Right renal pelvis (tissue), 4 donors: ENCODE measurements at places on chromosomes 2 and 18.

- DNase-seq = no peak
Observed at GRCh38 chr2:64750001-64750816, 96.5 kb upstream of the SERTAD2 start.

DNA sequence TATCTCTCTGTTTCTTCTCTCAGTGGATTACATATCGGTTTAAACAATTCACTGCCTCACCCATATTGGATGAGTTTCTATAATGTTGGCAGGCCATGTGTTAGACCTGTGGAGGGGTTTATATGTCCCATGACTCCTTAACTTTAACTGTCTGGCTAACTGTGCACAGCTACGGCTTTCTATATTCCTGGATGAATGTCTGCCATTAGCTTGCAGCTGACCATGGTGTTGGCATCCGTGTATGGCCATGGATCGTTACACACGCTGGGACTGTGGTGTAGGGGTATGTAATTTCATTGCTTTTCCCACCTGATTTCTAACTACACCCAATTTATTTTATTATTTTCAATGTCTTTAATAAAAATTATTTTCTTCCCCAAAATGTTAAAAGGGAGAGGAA is 3.3 kb upstream of the TANC1 start:
- DNase-seq = no peak

DNA sequence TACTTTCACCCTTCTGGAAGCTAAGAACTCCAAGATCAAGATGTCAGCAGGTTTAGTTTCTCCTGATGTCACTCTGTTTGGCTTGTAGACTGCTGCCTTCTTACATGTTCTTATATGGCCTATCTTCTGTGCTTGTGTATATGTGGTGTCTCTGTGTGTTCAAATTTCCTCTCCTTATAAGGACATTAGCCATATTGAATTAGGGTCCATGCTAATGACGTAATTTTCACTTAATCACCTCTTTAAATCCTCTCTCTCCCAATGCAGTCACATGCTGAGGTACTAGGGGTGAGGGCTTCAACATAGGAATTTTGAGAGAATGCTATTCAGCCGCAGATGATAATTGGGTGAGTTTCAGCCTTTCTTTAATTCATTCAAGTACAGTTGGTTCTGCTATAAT is 458.3 kb upstream of the SYT4 start:
- no peak for DNase-seq

DNA sequence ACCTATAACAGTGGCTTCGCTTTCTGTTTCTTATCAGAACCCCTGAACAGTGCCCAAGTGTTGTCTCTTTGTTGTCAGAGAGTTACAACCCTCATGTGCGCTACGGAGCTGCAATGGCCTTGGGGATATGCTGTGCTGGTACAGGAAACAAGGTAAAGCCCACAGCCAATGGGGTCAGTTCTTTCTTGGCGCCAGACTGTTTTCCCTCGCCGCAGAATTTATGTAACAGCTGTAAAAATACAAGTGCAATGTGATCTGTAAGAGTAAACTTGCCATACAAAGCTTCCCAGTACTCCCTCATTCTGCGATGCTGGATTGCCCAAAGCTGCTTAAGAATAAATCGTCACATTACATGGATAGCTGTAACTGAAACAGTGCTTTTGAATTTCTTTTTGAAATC is 13.9 kb upstream of the HTR2B start:
- no peak for DNase-seq

- DNase-seq = no peak
Observed at GRCh38 chr18:9434122-9434701, 41.1 kb upstream of the RALBP1 start.

GRCh38 chr2:98009887-98010760 is 14.4 kb upstream of the TMEM131 start:
- no peak for DNase-seq

DNA sequence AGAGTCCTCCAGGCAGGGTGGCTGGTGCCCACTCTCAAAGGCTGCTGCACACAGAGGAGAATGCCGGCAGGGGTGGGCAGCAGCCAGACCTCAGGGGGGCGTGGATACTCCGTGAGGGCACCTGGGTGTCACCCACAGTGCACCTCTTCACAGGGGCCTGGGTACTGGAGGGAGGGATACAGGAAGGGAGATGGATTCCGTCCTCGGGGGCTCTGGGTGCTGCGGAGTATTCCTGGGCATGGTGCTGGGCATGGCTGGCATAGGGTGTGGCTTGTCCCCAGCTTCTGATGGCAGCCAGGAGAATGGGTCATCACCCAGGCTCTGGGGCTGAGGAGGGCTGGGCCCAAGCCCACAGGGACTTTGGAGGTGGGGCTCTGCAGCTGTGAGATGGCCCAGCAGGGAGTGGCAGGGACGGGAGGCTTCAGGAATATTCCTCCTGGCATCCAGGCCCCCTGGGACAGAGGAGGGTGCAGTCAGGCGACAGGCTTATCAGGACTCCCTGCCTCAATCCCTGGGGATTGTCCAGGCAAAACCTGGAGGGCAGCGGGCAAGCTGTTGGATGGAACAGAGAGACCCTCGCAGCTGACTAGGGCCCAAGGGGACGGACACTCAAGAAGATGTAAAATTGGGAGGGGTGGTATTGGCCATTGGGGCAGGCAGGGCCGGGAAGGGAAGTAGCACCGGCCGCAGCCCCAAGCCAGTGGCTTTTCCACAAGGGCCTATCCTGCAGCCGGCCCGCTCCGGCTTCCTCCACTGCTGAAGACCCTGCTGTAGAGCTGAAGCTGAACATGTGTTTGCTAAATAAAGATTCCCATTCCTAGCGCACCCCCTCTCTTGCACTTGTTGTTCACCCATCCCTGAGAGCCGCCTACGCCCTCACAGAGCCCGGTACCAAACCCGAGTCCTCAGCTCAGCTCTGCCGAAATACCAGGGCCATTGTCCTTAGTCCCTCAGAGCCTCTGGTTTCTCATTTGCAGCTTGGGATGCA is 5.7 kb upstream of the KLHL30 start:
- no peak for DNase-seq

GRCh38 chr2:120754067-120754960 is 18.6 kb downstream of the GLI2 start:
- DNase-seq = no peak

- DNase-seq = no peak
Observed at GRCh38 chr2:235979753-235980435, 188.3 kb downstream of the GBX2 start.

GRCh38 chr2:47043142-47043890 is 111.8 kb downstream of the STPG4 start:
- no peak for DNase-seq

GRCh38 chr18:10508591-10508990 is 17.2 kb upstream of the NAPG start:
- no peak for DNase-seq

DNA sequence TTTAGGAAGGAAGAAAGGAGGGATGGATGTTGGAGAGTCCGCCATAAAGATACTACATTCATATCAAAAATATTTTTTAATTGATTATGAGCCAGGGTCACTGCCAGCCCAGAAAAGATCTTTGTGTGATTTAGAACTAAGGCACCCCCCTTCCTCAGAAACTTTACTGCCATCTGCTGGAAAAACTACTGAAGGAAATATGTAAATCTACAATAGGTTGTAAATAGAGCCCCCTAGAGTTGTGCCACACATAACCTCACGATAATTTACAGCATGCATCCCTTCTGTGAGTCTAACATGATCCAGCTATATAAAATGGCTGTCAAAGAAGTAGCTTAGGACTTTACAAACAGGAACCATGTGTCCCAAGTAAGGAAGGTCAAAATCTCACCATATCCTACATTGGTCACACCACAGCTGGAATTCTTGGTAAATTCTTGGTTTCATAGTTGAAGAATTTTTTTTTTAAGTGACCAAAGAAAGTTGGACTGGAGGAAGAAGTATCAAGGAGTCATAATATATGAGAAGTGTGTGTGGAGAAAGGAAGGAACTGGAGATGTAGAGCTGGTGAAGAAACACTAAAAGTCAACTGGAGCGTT is 152.5 kb downstream of the CYP26B1 start:
- no peak for DNase-seq

- no peak for DNase-seq
Observed at GRCh38 chr18:13548106-13548819, 178.1 kb downstream of the FAM210A start.

GRCh38 chr2:127386246-127386645 is 1.5 kb downstream of the MAP3K2 start:
- DNase-seq = no peak

- no peak for DNase-seq
Observed at GRCh38 chr2:479031-479430, 191.1 kb upstream of the ALKAL2 start.

GRCh38 chr2:43605079-43605655 is 9.3 kb upstream of the THADA start:
- no peak for DNase-seq

GRCh38 chr18:54616220-54616848 is 25.3 kb downstream of the DYNAP start:
- DNase-seq = no peak

- no peak for DNase-seq
Observed at GRCh38 chr18:9913151-9913525, 678 bp upstream of the VAPA start.

DNA sequence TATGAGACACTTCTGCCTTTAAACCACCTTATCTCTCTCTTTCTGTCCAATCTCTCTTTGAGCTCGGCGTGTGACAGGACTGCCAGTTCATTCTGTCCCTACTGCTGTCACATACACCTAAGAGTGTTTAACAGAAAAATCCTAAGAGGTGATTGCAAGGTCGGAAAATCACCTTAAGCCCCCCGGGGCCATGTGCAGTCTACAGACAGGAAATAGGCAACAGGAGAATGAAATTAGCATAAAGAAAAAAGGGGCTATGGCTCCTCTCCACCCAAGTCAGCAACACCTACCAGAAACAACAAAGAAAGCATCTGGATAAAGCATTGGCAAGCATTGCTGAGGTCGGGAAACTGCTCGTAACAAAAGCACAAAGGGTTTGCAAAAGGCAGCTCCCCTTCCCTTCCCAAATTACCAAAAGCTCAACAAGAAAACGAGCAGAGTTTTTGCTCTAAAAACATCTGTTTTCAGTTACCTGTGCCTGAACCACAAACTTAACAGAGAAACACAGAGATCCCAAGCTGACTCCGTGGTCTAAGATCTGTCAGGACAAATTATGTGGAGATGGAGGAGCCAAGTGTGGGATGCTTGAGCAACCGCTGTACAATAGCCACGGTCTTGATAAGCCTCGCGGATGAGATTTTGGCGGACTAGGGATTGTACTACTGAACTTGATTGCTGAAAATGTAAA is 30.4 kb downstream of the ANKRD44 start:
- DNase-seq = no peak

DNA sequence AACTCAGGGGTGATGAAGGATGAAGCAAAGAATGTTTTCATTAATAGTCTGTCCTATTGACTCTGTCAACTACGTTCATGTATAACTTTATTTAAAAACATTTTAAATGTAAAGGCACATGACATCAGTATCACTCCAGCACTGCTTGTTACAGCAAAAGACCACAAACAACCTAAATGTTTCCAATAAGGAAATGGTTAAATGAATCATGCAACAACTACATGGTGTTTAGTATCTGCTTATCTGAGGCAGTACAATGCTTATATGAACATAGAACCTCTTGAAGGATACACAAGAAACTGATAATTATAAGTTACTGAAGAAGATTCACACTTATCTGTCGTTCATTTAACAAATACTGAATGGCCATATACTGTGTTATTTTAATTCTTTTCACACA is 8.4 kb downstream of the BARD1 start:
- no peak for DNase-seq

DNA sequence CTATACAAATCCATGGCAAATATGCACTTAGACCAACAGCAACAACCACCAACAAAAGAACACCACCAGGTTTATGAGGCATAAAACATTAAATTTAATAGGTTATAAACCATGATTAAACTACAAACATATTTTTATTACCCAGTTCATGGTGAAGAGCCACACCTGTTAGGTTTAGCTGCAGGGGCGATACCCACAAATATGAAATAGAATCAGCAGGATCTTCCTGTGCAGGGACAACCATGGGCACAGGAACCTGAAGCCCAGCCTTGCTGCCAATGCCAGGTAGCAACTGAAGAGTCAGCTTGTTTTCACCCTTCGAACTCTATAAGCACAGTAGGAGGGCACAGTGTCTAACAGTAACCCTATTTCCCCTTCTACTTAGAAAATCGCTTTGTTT is 675.0 kb downstream of the SATB2 start:
- DNase-seq = no peak

DNA sequence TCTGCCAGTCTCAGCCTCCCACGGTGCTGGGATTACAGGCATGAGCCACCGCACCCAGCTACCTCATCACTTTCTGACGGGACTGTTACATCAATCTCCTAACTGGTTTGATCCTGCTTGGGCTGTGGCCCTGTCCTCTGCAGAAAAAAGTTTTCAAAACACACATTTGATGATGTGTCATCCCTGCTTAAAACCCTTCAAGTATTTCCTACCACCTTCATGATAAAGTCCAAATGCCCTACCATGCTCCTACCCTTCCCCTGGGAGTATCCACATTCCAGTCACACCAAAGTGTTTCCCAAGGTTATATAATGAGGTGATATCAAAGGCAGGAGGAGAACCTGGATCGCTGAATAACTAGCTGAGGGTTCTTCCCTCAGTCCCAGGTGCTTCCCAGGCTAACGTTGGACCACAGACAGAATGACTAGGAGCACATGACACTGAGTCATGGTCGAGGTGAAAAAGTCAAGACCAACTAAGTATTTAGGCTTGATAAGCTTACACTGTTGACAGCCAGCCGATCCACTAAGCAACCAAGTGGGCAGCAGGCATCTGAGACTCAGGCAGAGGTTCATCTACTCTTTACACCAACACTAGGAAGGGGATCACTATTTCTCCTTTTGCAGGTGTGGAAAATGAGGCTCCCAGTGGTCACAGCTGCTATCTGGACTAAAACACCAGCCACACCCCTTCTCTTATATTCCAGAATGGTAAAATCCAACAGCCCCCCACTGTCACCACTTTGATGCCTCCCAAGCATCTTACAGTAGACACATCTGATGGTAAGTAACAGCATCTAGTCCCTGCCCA is 31.8 kb downstream of the CYRIA start:
- DNase-seq = no peak

DNA sequence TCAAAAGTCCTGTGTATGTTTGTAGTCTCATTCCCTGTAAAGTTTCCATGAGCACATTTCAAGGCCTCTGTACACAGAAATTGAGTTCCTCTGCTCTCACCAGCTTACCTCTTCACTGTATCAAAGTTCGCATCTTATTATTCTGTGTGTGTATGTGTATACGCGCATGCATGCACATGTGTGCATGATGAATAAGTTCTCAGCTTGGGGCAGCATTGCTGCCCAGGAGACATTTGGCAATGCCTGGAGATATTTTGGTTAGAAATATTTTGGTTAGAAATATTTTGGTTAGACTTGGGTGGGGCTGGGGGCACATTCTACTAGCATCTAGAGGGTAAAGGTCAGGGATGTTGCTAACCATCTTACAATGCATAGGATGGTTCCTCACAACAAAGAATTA is 23.4 kb downstream of the TCF7L1 start:
- DNase-seq = no peak

DNA sequence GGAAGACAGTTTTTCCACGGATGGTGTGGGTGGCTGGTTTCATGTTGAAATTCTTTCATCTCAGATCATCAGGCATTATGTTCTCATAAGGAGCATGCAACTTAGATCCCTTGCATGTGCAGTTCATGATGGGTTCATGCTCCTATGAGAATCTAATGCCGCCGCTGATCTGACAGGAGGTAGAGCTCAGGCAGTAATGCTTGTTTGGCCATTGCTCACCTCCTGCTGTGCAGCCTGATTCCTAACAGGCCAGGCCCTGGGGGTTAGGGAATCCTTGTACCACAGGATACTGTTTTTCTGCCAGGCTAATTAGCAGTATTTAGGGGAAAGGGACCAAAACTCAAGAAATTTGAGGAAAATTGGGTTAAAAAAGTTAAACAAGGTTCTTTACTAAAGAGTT is 5.3 kb upstream of the LHCGR start:
- no peak for DNase-seq
